ENCODE measurements at places on chromosomes 1 and 21.

GRCh38 chr1:1867164-1867563 is 23.7 kb downstream of the GNB1 start:
- DNase-seq, result no peak

DNA sequence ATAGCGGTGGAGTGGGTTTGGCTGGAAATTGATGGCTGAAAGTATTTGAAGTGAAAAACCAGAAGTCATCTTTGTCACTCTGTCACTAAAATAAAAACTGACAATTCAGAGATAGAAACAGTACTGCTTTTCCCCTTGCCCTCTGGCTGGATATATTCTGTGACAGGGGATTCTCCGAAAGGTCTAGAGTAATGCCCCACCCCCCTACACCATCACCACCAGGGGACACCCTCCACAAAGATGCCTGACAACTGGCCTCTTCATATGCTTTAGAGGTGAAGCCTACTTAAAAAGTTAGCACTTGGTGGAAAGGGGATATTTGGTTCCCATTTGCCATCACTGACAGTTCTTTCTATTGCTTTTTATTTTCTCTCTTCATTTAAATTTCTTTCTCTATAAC is 73.5 kb downstream of the SGIP1 start:
- DNase-seq, result no peak

GRCh38 chr1:109838838-109839240 is 71.8 kb upstream of the CSF1 start:
- no peak for DNase-seq

GRCh38 chr1:73331726-73332125 is 866.2 kb downstream of the LRRIQ3 start:
- no peak for DNase-seq

DNA sequence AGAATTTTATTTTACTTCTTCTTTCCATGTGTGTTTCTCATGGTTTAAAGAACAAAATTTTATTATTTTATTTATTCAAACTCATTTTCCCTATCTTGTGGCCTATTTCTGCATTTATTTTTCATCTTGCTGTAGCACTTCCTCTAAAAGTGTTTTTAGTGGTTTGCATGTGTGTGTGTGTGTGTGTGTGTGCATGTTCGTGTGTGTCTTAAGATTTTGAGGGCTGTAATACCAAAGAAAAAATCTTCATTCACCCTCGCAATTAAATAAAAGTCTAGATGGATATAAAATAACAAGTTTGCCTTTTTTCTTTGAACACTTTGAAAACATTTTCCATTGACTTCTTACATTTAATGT is 24.6 kb upstream of the FCRL3 start:
- no peak for DNase-seq

DNA sequence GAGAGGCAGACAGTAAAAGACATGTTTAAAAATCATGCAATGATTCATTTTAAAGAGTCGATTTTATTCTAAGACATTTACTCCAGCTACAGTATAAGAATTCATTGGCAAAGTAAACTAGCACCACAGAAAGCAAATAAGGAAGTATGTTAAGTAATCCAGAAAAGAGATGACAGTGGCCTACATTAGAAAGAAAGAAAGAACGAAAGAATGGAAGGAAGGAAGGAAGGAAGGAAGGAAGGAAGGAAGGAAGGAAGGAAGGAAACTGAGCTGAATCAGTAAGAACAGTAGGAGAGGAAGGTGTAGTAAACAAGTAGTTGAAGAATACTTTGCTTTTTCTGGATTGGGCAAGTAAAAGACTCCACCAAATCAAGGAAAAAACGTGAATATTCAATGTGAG is 62.2 kb downstream of the ZZZ3 start:
- DNase-seq, result no peak

- DNase-seq, result no peak
Observed at GRCh38 chr1:23123528-23123927, 45.1 kb downstream of the LUZP1 start.

GRCh38 chr1:238088560-238089290 is 198.0 kb upstream of the ZP4 start:
- no peak for DNase-seq

Data from GM04503 (cell line).